ENCODE measurements at places on chromosomes 1 and 21.

- peak; percentile 42 for DNase-seq
Observed at GRCh38 chr1:78833491-78833890, 173.0 kb downstream of the ADGRL4 start.

- DNase-seq = no peak
Observed at GRCh38 chr21:14569868-14570267, 23.8 kb upstream of the SAMSN1 start.

- DNase-seq = no peak
Observed at GRCh38 chr1:4601941-4602340, 52.5 kb upstream of the AJAP1 start.

DNA sequence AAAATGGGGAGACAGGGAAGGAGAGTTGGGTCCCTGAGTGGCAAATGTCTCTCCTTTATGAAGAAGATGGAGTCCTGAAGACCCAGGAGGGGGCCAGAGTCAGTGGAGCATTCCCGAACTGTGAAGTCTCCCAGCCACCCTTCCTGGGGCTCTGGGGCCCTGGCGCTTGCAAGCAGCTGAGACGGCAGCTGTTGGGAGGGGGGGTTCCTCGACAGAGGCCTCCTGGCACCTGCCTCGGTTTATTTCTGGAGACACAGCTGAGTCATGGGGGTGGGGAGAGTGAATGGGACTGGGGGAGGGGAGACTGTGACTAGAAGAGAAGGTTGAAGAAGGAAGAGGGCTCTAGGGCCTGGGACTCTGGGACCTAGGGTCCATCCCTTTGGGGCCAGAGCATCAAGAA, 14.0 kb downstream of the NES start:
- DNase-seq = no peak

DNA sequence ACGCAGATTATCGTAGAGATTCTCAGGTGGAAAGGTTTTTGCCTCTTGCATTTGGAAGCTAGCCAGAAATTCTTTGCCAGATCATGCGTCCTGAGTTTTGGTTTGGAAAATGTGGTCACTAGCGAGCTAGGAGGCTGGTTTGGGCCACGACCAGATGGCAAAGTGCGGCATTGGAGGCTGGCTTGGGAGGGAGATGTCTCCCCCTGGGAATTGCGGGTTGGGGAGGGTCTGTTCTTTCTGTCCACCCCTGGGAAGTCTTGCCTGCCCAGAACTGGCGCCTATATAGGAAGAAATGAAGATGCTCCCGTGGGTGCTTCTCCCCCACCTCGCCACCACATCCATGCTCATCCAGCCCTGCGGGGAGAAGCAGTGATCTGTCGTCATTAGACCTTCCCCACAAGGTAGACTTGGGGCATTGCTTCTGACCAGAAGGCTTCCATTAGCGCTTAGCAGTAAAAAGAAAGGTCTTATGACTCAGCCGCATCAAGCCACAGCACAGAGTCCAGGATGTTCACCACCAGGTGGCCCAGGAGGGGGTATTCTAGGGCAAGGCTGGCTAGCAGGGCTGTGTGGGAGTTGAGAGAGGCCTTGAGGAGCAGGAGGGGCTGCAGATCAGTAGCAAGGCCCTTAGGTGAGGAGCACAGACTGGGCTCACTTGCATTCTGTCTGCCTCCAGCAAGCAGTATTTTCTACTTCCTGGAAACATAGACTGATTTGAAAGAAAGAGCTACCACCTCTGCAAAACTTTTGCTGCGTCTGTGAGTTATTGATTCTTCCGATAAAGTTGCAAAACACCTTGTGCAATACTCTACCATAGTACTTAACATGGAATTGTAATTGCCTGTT, 1.5 kb upstream of the PTP4A2 start:
- DNase-seq = peak; percentile 49

- no peak for DNase-seq
Observed at GRCh38 chr1:4336507-4336906, 317.9 kb upstream of the AJAP1 start.

- no peak for DNase-seq
Observed at GRCh38 chr1:57530206-57530910, 106.5 kb upstream of the DAB1 start.

DNA sequence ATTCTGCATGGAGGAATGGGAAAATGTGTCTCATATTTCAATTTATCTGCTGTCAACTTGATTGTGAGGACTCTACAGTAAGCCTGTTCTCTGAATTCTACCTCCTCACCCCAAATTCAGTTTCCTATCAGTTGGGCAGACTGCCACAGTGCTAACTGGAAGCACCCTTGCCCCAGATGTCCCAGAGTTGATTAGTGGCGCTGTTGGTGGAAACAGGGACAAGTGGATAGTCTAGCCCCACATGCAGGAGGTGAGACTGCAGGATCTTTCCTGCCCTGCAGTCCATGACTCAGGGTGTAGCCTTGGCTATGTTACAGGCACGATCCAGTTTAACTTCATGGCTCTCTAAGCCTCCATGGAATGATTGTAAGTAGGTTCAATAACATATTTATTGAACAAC, 22.1 kb downstream of the ADAM30 start:
- no peak for DNase-seq

DNA sequence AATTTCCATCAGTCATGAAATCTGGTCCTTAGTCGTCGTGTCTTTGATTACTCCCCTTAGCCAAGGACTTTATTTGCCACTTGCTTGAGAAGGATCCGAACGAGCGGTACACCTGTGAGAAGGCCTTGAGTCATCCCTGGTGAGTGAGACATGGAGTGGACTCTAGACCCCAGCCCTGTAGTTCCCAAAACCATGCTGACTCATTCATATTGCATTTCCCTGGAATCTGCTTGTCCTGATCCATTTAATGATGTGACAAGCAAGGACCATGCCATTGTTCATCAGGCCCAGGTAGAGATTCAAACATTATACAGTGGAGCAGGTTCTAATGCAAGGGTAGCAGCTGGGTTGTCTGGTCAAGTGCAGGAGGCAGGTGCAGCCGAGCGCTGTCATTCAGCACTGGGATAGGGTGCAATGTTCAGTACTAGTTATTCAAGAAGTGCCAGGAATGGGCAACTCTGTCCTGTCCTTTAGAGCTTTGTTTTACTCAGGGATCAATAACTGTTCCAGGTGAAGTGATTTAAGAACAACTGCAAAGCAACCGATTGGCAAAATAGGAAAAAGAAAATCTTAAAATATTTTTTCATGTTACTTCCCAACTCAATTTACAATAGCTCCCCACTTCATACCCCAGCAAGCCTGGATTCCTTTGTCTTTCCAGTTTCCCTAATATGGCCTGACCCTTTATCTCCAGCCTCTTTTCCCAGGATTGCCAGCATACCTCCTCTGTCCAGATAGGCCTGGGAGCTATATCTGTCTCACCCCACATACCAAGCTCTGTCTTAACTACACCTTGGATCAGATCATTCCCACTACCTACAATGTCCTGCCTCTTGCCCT, 26.5 kb downstream of the CAMK1G start:
- no peak for DNase-seq

GRCh38 chr21:17797967-17798366, 21.2 kb downstream of the C21orf91 start:
- DNase-seq = no peak

- DNase-seq = no peak
Observed at GRCh38 chr1:221696027-221696426, 45.9 kb downstream of the DUSP10 start.

- no peak for DNase-seq
Observed at GRCh38 chr1:228094432-228095016, 8.6 kb downstream of the C1orf35 start.

DNA sequence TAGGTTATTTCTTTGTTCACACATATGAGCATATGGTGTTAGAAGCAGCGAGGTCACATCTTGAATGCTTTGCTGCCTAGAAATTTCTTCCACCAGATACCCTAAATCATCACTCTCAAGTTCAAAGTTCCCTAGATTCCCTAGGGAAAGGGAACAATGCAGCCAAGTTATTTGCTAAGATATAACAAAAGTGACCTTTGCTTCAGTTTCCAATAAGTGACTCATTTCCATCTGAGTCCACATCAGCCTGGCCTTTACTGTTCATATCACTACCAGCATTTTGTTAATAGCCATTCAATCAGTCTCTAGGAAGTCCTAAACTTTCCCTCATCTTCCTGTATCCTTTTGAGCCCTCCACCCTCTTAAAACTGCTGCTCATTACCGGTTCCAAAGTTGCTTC, 1502.5 kb downstream of the KCNT2 start:
- DNase-seq = no peak

DNA sequence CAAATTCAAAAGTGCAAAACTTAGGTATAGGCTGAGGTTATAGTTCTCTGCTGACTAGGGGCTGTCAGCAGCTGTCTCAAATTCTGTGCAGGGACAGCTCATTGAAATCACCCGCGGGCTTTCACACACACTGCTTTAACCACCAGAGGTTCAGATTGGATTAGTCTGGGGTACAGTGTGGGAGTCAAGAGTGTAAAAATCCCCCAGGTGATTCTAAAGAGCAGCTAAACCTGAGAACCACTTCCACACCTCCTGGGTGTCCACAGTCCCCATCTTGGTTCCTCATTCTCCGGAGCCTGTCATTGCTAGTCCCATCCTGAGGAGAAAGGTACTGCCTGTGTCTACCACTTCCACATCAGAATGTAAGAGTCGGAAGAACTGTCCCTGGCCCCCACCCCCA, 9.9 kb upstream of the TDRD10 start:
- no peak for DNase-seq

DNA sequence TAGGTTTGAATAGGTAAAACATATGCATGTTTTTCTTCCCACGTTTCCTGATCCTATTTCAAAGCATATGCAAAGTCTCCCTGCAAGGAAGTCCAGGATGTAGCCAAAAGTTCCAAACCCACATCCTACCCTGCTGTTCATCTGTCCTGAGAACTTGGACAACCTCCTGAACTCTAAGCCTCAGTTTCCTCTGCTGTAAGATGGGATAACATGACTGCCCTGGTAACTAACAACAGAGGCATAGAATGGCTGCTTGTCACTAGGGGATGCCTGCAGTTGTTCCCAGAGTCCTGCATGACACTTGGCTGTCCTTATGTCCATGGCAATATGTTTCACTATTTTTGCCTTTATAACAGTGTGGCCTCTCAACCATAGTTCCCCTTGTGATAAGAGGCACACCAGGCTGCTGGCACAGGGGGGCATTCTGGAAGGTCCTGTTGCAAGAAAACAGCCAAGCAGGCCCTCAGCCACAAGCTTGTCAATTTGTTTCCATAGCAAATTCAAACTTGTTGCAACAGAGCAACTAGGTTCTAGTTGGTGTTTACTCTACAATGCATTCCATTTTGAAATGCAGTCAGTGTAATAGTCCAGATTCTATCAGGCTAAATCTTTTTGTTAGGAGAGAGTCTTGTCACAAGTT, 1.5 kb upstream of the HDGF start:
- DNase-seq = peak; percentile 36

DNA sequence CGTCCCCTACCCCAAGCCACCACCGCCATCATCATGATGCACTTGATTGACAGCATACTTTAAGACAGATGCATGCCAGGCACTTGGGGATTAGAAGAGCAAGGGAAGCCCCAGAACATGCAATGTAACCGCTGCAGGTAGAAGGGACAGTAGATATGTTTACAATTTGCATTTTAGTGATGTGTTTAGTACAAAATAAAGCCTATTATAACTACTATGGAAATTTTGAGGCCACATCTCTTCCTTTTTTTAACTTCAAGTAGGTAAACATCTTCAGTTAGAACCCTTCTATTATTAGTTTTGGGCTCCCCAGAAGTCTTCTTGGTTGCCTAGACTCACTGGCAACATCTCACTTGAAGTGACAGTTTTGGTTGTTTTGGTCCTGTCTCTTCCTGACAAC, 25.3 kb downstream of the CR1L start:
- DNase-seq = no peak

DNA sequence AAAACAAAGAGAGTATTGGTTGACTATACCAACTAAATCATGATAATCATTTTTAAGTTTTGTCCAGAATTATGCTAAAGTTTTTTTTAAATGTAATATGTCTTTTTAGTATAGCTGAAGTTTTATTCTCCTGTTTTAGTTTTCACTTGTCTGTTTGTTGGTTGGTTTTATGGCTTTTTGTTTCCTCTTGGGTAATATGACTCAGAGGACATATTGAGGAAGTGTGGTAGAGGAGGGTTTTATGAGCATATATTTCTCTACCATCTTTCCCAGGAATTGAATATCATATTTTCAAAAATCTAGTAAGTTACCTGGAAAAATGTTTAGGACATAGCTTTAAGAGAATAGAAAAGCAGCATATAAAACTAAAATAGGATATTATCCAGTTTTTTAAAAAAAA, 68.6 kb upstream of the MCOLN3 start:
- no peak for DNase-seq

DNA sequence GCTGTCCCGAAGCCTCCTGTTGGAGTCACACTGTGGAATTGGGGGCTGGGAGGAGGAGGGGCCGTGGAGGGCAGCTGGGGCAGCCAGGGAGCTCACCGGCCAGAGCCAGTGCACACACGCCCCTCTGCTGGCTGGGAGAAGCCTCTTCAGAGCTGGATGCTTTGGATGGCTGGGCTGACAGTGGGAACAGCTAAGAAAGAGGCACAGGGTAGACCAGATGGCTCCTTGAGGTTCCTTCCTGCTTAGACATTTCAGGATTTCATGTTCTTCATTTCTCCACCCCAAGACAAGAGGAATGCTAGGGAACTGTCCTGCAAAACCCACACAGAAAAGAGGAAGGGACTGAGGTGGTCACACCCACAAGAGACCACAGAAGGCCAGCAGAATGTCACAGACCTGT, 254.8 kb upstream of the VAMP3 start:
- no peak for DNase-seq

DNA sequence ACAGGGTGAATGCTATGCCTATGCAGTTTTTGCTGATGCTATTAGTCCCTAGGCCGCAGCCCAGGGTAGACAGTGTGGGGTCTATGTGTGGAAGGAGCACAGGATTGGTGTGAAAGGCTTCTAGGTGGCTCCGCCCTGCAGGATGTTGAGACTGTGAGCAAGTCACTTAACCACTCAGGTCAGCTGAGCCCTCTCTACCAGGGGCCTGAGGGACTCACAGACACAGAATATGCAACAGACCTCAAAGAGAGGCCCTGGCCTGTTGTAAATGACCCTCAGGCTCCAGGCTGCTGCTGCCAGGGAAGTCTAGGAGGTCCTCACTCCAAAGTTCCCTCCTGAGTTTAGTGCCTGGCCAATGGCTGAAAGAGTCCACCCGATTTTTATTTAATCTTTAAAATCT, 11.0 kb downstream of the NHLH2 start:
- no peak for DNase-seq

GRCh38 chr1:3275471-3276340, 178.8 kb upstream of the ARHGEF16 start:
- peak; percentile 46 for DNase-seq

GRCh38 chr1:35324486-35324885, 56.0 kb downstream of the ZMYM4 start:
- peak; percentile 20 for DNase-seq

All from hepatic stellate cell (primary cell).